ENCODE measurements at places on chromosomes 6 and 20. TPM values are rescaled to one million over a fixed set of nuclear protein-coding genes. Genes with fewer than 3 reads are reported as not detected.

DNA sequence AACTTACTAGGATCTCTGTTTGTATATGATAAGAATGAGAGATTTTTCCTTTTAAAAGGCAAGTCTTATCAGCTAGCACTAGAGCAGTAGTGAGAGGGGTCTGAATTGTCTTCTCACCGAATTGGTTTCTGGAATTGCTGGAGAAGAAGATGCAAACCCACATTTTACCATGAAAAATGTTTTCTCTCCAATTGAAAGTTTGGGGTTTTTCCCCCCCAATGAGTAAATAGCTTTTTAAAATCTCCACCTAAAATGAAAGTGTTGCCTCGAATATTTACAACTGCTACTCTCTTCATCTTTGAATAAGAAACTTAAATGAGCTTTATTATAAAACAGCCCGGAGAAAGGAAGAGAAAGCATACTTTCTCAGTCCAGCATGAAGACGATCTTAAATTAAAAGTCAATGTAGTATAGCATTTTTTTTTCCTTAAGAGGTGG is 1.8 kb downstream of the TCF21 start:
- peaks cover 76% of the 10 kb centered on the region for H3K27me3 ChIP-seq
- DNase-seq, result no peak
- peaks cover 25% of the 10 kb centered on the region for H3K4me1 ChIP-seq
- no peak overlapping the region for H3K27ac ChIP-seq

- H3K27ac ChIP-seq, result no peak within 1 kb of the TSS
- no peaks in the 10 kb centered on the region for H3K27me3 ChIP-seq
- no peak within 1 kb of the TSS for H3K4me3 ChIP-seq
- no peaks in the 10 kb centered on the region for H3K36me3 ChIP-seq
- H3K4me1 ChIP-seq, result no peaks in the 10 kb centered on the region
Observed at GRCh38 chr20:23568320-23568970, at the start of gene CST9L. Gene CST9L (minus strand): TSS chr20:23568484. CDS start chr20:23568450, 34 bp downstream.

GRCh38 chr6:137495703-137496336 is 1.6 kb upstream of the OLIG3 start:
- peaks cover 60% of the 10 kb centered on the region for H3K27me3 ChIP-seq
- no peak overlapping the region for H3K27ac ChIP-seq
- no peak overlapping the region for H3K4me3 ChIP-seq
- H3K4me1 ChIP-seq, result peaks cover 51% of the 10 kb centered on the region
- no peak for DNase-seq

The ARID1B gene
- total RNA-seq, result 186 TPM

All from CD4-positive, CD25-positive, alpha-beta regulatory T cell (primary cell).